ENCODE measurements at places on chromosomes 6 and 20.

DNA sequence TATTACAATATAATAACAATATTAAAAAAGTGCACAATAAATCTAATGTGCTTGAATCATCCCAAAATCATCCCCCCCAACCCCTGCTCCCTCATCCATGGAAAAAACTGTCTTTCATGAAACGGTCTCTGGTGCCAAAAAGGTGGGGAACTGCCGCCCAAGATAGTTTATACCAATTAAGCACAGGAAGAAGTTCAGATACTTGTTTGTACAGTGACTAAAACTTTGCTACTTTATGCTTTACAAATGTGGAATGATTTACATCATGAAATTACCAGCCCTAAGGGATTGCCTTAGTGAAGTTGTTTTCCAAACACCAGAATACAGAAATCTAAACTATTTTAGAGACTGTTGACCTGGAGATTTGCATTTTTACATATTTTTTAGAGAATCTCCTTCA lies 175.6 kb downstream of the TRIM27 start:
- DNase-seq = no peak

GRCh38 chr6:153028286-153028685 lies 25.8 kb upstream of the MTRF1L start:
- DNase-seq = no peak

DNA sequence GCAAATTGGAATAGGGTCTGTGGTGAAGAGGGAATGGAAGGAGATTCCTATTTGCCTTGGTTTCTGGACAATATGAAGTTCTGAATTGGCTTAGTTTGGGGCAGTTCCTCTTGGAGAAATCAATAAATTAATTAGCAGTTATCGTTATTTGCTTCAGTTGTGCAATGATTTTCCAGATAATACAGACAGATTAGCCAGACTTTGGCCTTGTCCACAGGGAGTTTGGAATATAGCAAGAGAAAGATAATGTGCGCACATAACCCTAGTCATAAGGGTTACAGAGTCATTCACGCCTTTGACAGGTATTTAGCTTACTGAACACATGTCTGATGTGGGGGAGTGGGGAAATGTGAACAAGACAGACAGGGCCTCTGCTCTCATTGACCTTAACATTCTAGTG lies 1.3 kb downstream of the ATRN start:
- no peak for DNase-seq

- no peak for DNase-seq
These were observed 158.4 kb upstream of the MYLIP start for GRCh38 chr6:15970517-15970916.

DNA sequence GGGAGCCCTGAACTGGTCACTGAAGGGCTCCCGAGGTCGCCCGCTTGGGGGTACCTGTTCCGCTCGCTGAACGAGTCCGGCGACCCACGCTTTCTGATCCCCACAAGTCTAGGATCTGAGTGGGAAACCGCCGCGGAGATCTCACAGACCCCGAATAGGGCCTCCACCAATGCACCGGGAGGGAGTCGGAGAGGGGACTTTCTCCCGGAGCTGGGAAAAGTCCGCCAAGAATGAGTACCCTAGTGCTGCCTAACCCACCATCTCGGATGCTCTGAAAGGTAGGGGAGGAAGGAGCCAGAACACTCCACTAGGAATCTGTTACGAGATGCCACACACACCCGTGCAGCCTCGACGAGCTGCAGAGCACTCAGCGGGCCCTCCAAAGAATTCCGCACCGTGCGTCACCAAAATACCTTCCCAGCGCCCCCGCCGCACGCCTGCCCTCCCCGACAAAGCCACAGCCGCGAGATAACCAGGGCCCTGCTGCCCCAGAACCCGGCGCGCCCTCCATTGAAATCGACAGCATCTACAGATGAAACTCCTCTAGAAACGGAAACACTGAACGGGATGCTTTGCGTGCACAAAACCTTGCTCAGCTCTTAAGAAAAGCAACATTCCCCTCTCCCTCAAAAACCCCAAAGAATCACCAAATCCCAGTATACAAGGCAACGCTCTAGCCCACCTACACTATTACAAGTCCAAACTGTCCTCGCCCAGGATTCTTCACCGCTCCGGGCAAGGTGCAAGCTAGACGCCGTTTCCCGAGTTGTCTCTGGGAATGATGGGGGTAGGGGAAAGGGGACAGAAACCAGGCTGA lies 686 bp downstream of the COL12A1 start:
- DNase-seq = no peak

Measured in left kidney (tissue), 8 donors.